IMR-90 (cell line): ENCODE measurements at places on chromosomes 12 and 14. TPM values are rescaled to one million over a fixed set of nuclear protein-coding genes. Genes with fewer than 3 reads are reported as not detected.

SLC24A4 gene
- total RNA-seq: under 0.01 TPM in 1 of 2 replicates, not detected in the other

DNA sequence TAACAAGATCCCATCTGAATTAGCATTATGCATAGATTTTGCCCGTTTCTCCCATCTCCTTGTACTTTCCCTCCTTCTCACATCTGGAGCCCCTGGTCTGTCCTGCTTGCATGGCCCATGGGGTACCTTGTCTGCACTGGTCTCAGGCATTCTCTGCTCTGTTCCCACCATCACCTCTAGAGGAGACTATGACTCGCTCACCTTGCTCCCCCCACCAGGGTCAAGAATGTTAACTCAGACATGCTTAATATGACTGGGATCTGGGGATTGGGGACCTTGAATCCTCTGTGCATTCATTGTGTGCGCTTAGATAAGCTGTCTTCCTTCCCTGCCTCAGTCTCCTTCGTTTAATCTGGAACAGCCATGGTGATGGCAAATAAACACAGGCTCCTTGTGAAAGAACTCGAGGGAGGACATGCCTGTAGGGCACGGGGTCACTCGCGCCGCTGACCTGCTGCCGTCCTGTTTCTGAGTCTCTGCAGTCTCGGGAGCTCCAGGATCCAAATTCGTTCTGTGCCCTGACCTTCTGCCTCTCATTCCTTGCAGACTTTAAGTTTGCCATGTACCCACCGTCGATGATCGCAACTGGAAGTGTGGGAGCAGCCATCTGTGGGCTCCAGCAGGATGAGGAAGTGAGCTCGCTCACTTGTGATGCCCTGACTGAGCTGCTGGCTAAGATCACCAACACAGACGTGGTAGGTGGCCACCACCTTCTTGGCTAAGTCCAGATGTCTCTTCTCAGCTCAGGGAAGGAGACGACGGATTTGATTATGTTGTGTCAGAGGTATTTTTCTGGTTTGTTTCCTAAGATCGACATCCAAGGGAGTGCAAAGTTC lies 15.0 kb downstream of the CCND2 start:
- H3K36me3 ChIP-seq: no peaks in the 10 kb centered on the region
- no peak overlapping the region for H3K4me3 ChIP-seq
- no peak for DNase-seq
- H3K27ac ChIP-seq: no peak overlapping the region
- no peaks in the 10 kb centered on the region; the same call in 1 of the 2 replicates for H3K27me3 ChIP-seq

DNA sequence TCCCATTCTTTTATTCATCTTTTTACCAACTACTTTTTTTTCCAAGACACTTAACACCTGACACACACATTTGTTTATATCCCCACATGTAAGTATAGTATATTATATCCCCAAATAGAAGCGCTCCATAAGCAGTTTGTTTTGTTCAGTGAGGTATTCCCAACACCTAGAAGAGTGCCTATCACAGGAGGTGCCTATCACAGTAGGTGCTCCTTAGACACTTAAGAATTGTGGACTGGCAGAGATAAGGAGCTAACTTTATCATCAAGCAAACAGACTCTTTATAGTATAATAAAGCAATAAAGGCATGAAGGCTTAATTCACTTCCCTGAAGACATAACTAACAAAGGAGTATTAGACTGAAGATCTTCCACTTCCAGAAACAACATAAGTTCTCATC lies 29.1 kb downstream of the OSBPL8 start:
- H3K4me3 ChIP-seq: no peak overlapping the region
- no peaks in the 10 kb centered on the region for H3K27me3 ChIP-seq
- DNase-seq: no peak
- H3K36me3 ChIP-seq: no peaks in the 10 kb centered on the region

DNA sequence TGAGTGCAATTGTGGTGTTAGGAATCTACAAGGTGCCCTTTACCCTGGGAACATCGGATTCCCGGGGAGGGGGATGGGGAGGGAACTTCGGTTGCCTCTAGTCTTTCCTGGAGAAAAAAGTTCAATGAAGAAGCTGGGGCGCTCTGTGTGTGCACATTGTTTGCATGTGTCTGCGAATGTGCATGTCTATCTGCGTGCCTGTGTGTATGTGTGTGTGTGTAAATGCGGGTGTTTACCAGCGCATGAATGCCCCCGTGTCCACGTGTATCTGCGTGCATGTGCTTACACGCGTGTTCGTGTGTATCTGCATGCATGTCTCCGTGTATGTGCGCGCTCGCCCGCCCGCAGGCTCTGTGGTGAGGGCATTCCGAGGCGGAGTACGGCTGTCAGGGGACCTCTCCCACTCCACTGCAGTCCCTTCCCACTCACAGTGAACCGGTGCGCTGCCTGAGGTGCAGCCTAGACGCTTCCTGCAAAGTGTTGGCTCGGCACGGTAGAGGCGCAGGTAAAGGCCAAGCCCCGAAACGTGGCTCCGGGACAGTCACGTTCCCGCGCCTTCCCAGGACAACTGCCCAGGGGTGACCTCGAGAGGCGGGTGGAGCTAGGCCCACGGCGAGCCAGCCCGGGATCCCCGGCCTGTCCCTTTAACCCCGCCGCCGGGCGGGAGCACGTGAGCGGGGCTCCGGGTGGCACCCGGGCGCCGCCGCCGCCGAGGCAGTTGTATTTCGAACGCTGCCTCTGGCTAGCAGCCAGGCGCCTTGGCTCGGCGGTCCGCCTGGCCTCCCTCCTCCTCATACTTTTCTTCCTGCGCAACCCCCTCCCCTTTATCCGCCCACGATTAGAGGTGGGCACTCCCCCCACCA lies 539 bp upstream of the HMGA2 start:
- peak; percentile 58 for DNase-seq
- H3K4me1 ChIP-seq: peaks cover 9% of the 10 kb centered on the region; the same call in 1 of the 2 replicates
- peak overlapping the region; percentile 99 for H3K27ac ChIP-seq
- H3K27me3 ChIP-seq: no peaks in the 10 kb centered on the region
- peak overlapping the region; percentile 93 for H3K4me3 ChIP-seq
- peaks cover 2% of the 10 kb centered on the region; the same call in 1 of the 2 replicates for H3K36me3 ChIP-seq

- H3K27ac ChIP-seq: no peak overlapping the region
- H3K27me3 ChIP-seq: no peaks in the 10 kb centered on the region
- H3K36me3 ChIP-seq: no peaks in the 10 kb centered on the region
- DNase-seq: no peak
- H3K4me3 ChIP-seq: no peak overlapping the region
These were observed 53.2 kb upstream of the NELL2 start for GRCh38 chr12:44929236-44929885.

ABCD2 gene
- total RNA-seq: not detected in 2 replicates

SLC22A17 gene
- total RNA-seq: 6.4 and 6.6 TPM in 2 replicates

GRCh38 chr14:88929656-88930436 lies 105.4 kb downstream of the TTC8 start:
- no peaks in the 10 kb centered on the region for H3K27me3 ChIP-seq
- DNase-seq: no peak
- H3K4me1 ChIP-seq: peaks cover 4% of the 10 kb centered on the region; the same call in 1 of the 2 replicates

PLCZ1 gene
- not detected in 2 replicates for total RNA-seq

- no peak overlapping the region for H3K27ac ChIP-seq
- no peaks in the 10 kb centered on the region for H3K4me1 ChIP-seq
- H3K36me3 ChIP-seq: no peaks in the 10 kb centered on the region
- peaks cover 2% of the 10 kb centered on the region; the same call in 1 of the 2 replicates for H3K27me3 ChIP-seq
- no peak for DNase-seq
- no peak overlapping the region for H3K4me3 ChIP-seq
These were observed 189.1 kb downstream of the MON2 start for GRCh38 chr12:62655666-62656151.

GRCh38 chr14:101499513-101499912 lies 61.8 kb upstream of the DIO3 start:
- peaks cover 30% of the 10 kb centered on the region; the same call in 1 of the 2 replicates for H3K27me3 ChIP-seq
- H3K4me3 ChIP-seq: no peak overlapping the region
- no peaks in the 10 kb centered on the region for H3K4me1 ChIP-seq
- DNase-seq: no peak

- no peak overlapping the region for H3K27ac ChIP-seq
- no peak for DNase-seq
- H3K4me1 ChIP-seq: peaks cover 3% of the 10 kb centered on the region; the same call in 1 of the 2 replicates
These were observed 68.7 kb upstream of the MED13L start for GRCh38 chr12:116346222-116346621.

DNA sequence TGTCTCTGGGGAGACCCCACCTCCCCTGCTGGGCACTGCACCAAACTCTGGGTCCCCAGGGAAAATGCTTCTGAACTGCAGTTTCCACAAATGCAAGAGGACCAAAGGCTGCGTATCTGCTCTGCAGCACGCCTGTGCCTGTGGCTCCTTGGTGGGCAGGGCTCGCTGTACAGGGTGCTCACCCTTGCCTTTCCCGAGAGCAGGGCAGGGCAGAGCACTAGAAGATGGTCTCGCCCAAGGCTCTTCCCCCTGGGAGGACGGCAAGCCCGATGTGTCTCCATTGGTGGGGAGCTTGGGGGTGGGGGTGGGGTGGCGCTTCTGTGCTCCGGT lies 175.3 kb upstream of the RTL1 start:
- no peak overlapping the region for H3K27ac ChIP-seq
- peaks cover 7% of the 10 kb centered on the region; the same call in 1 of the 2 replicates for H3K27me3 ChIP-seq
- no peak for DNase-seq
- H3K4me3 ChIP-seq: no peak overlapping the region

TRIM9 gene
- total RNA-seq: under 0.01 TPM in 2 replicates
